CD8-positive, alpha-beta memory T cell (primary cell): ENCODE measurements at places on chromosomes 7 and 10. TPM values are rescaled to one million over a fixed set of nuclear protein-coding genes. Genes with fewer than 3 reads are reported as not detected.

- H3K4me1 ChIP-seq: no peaks in the 10 kb centered on the region
- H3K36me3 ChIP-seq: no peaks in the 10 kb centered on the region
- no peak overlapping the region for H3K4me3 ChIP-seq
- H3K27me3 ChIP-seq: no peaks in the 10 kb centered on the region
- no peak overlapping the region for H3K27ac ChIP-seq
Observed at GRCh38 chr7:107386548-107387102, 83.2 kb upstream of the GPR22 start.

DNA sequence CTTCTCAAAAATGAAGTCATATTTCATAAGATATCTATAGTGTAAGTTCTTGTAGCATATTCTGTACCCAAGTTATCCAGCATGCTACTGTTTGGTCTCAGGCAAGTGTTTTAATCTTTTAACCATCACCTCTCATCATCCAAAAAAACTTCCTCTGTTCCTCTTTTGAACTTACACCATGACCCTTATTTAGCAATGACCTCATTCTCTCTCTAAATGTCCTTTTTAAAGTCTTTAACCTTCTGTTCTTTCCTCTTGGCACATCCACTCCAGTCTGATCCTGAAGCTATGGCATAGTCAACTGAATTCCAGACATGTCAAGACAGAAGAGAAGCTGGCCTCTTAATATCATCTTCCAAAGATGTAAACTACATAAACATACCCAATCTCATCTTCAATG is 26.2 kb downstream of the PPP3CB start:
- DNase-seq: no peak
- H3K27ac ChIP-seq: no peak overlapping the region
- H3K4me3 ChIP-seq: no peak overlapping the region
- no peaks in the 10 kb centered on the region for H3K4me1 ChIP-seq
- H3K27me3 ChIP-seq: no peaks in the 10 kb centered on the region

DNA sequence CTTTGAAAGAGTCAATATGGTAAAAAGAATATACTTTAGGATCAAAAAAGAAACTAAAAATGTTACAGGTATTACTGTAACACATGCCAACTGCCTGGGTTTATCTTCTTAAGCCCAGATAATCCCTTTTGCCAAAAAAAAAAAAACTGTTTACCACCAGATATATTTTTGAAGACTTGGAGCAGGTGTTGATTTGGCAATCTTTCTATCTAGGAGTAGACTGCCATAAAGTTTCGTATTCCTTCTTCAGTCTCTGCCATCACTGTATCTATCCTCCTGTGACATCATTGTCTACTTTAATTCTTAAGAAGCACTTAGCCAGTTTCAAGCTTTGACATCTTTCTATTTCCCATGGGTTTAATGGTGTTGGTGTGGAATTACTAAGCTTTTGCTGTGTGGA is 161.0 kb downstream of the ST7 start:
- no peaks in the 10 kb centered on the region for H3K27me3 ChIP-seq
- no peak overlapping the region for H3K4me3 ChIP-seq
- no peak for DNase-seq
- H3K27ac ChIP-seq: no peak overlapping the region

GRCh38 chr10:3048119-3049019 is 19.0 kb upstream of the PFKP start:
- H3K4me3 ChIP-seq: no peak overlapping the region
- H3K27me3 ChIP-seq: no peaks in the 10 kb centered on the region
- H3K27ac ChIP-seq: no peak overlapping the region
- H3K36me3 ChIP-seq: no peaks in the 10 kb centered on the region
- no peak for DNase-seq
- H3K4me1 ChIP-seq: no peaks in the 10 kb centered on the region

GRCh38 chr10:125538947-125539731 is 143.8 kb downstream of the TEX36 start:
- no peaks in the 10 kb centered on the region for H3K36me3 ChIP-seq
- H3K27ac ChIP-seq: no peak overlapping the region
- H3K4me1 ChIP-seq: no peaks in the 10 kb centered on the region
- DNase-seq: no peak

Gene NYAP1
- total RNA-seq: 0.13 TPM

Gene PCBD1
- 53.9 TPM for total RNA-seq

DNA sequence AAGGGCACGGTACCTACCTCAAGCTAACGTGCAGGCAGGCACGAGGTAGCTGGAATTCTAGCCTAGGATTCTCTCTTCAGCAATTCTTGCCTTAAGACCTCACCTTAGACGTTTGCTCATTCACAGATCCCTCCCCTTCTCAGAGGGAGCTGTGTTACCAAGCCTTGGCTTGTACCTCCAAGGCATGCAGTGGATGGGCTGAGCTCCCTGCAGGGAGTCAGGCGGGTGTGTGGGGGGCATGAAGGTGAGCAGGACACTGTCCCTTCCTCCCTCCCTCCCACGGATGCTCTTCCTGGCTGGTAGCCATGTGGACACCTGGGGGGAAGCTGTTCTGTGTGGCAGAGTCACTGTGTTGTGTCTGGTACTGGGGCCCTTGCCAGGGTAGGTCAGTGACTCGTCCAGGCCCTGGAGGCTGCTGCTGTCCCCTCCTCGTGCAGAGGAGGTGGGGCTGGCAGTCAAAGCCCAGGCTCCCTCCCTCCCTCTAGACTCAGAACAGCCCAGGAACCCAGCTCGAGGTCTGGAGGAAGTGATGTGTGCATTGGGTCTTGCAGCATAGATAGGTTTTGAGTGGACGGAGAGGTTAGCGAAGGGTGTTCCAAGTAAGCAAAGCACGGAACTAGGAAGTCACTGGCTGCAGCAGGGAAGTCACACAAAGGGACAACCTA is 222.2 kb upstream of the SH2B2 start:
- no peak overlapping the region for H3K4me3 ChIP-seq
- H3K27me3 ChIP-seq: no peaks in the 10 kb centered on the region
- no peak for DNase-seq
- no peak overlapping the region for H3K27ac ChIP-seq

Gene APBB1IP
- 47.7 TPM for total RNA-seq

Gene PLEKHS1
- not detected for total RNA-seq

Gene NEURL1
- total RNA-seq: 1.6 TPM

DNA sequence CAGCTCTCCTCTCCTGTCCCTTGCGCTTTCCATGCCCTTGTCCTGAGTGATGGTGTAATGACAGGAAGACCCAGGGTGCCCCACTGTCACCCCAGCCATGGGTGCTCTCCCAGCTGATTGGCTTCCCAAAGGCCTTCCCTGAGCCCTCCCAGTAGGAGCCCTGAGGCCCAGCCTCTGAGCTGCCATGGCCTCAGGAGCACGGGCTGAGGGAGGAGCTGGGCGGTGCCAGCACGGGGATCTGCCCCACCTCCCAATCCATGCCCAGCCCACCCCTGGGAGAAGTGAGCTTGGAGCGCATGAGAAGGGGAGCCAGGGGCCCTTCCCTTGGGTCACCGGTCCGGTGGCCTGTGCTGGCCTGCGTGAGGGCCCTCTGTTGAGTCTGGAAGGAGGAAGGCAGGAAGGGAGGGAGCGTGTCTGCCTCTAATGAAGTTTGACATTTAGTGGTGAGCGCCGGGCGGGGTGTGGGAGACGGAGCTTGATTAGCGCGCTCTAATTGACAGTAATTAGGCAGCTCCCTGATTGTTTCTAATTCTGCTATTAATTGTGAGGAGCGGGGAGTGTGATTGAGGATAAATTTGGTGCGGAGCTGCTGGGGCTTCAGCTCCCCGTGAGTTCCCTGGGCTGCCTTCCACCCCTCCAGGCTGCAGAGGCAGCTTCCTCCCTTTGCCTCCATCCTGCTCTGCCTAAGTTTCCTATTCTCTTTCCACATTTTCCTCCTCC is 28.3 kb downstream of the GBX1 start:
- DNase-seq: no peak
- no peaks in the 10 kb centered on the region for H3K4me1 ChIP-seq
- H3K27ac ChIP-seq: no peak overlapping the region
- no peaks in the 10 kb centered on the region for H3K27me3 ChIP-seq
- no peaks in the 10 kb centered on the region for H3K36me3 ChIP-seq

DNA sequence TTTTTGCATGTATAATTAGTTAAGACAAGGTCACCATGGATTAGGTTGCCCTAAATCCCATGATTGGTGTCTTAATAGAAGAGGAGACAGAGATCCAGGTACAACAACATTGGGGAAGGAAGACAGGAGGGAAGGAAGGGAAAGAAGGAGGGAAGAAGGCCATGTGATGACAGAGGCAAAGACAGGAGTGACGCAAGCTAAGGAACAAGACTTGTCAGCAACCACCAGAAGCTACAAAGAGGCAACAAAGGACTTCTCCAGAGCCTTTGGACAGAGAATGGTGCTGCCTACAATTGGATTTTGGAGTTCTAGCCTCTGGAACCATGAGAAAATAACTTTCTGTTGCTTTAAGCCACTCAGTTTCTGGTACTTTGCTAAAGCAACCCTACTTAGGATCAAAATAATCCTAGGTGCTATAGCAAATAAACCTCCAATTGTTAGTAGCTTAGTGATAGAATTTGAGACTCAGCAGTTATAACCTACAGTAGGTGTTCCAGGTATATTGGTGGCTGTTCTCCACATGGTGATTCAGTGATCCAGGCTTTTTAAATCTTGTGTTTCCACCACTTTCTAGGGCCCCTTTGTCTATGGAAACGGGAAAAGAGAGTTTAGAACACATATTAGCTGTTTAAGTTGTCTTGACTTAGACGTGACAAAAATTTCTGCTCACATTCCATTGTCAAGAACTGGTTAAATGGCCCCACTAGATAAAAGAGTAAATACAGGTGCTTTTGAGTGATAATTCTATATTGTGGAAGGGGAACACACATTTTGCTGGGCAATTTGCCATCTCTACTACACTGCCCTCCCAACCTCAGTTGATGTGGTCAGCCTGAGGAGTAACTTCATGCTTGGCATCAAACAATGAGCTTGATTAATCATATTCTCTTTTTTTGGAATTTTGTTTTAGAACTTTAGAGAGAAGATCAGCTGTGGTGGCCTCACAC is 70.5 kb upstream of the SP4 start:
- no peaks in the 10 kb centered on the region for H3K27me3 ChIP-seq
- H3K36me3 ChIP-seq: no peaks in the 10 kb centered on the region
- no peak overlapping the region for H3K27ac ChIP-seq
- no peak overlapping the region for H3K4me3 ChIP-seq
- H3K4me1 ChIP-seq: peaks cover 66% of the 10 kb centered on the region

Gene AKR1C3
- total RNA-seq: not detected
